ENCODE measurements at places on chromosomes 2 and 18.
A peak's percentile ranks its signal among the peaks of the same experiment; 100 is the strongest.

DNA sequence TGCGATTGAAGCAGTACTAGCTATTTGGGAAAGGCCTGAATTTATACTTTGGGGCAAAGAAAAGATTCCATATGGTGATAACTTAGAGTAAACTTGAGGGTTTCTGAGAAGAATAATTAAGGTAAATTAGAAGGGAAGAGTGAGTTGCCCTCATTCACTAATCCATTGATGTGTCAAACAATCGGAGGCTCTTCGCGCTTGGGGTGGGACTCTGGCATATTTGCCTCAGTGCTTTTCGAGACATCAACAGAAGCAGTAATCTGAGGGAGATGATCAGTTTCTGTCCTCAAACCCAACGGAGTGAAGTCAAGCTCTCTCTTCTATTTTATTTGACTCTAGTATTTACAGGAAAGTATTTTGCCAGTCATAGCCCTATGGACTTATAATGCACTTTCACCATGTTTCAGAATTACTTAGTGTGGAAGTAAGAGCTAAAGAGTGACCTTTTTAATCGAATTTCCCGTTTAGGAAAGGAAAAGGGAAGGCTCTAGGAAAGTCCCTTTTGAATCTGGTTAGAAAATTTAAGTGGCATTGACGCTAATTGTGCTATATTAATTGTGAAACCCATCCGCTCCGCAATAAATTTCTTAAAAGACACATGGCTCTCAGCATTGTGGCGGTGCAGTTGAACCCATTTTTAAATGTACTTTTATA lies 1.3 kb downstream of the RAB10 start:
- no peak for DNase-seq

DNA sequence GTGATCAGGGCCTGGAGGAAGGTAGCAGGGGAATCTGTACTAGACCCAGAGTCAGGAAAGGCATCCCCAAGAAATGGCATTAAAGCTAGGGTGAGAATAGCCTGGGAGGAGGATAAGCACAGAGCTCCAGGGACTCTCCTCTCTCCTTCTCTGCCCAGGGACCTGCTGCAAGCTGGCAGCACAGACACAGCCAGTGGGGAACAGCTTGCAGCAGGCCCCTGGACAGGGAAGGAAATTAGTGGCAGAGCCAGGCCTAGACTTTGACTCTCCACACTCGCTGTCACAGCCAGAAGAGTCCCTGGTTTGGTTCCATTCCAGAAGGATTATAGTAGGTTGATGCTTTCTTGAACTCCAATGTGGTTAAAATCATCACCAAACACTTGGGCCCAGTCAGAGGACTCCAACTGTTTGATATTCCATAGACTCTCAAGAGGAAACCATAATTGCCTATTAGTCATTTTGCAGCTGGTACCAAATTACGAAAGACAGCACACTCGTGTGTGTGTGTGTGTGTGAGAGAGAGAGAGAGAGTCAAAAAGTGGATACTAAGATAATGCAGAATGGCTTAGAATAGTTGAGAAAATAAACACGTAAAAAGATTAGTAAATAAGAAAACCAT lies 95.5 kb upstream of the ATP8B1 start:
- no peak for DNase-seq

- no peak for DNase-seq
Measured at GRCh38 chr2:71486881-71487640, 33.7 kb downstream of the DYSF start.

DNA sequence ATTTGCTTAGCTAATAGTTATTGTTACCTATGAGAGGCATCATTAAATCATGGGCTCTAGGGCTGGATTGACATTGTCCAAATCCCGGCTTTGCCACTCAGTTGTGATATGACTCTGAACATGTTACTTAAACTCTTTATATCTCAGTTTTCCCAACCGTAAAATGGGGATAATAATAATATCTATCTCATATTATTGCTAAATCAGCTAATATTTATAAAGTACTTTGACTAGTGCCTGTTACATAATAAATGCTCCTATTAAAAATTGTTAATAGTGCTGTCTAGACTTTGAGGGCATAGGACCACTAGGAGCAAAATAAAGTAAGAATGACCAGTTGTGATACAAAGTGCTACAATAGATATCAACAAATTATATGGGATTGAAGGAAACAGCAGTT lies 376.3 kb upstream of the FIGN start:
- DNase-seq = no peak

DNA sequence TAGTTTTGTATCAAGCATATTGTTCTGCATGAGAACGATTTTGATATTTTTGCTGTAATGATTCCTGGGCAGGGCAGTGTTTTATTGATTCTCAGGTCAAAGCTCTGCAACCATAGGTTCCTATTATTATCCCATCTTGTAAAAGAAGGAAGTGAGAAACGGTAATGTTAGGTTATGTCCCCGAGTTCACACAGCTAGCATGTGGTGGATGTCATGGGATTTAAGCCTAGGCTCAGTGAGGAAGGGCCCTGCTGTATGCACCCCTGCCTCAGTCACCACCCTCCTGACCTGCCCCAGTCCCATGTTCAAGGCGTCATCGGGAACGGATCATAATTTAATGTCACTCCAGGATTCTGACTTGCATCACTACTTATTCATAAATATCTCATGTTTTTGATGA lies 10.7 kb downstream of the ACP1 start:
- DNase-seq = no peak

DNA sequence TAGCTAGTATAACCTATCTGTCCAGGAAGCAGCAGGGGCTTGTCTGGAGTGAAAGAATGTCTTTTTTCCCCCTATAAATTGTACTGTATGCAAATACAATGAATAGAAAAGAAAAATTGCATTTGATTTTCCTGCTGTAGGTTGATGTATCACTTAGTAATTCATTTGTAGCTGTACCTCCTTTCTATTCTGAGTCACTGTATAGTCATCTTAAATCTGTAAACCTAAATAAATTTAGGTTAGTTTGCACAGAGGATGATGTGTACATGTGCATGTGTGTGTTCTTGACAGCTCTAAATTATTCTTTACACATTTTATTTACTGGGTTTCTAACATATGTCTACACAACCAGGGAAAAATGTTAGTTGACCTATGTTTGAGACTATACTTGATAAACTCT lies 478.7 kb upstream of the CNTNAP5 start:
- no peak for DNase-seq

DNA sequence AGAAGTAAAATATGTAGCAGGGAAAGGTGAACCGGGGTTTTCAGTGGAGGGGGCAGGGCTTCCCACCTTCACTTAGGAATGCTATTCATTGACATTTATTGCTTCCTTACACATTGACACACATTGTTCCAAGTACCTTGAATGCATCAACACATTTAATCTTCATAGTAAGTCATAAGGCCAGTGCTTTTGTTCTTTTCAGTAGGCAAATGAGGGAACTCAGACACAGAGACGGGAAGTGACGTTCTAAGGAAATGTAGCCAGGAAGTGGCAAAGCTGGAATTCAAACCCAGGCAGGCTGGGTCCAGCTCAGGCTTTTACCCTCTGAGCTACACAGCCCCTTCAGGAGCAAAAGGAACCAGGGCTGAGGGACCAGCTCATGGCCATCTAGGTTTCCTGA lies 20.7 kb downstream of the BMP10 start:
- DNase-seq = no peak

- DNase-seq = no peak
Measured at GRCh38 chr18:2914185-2914880, 67.5 kb downstream of the EMILIN2 start.

GRCh38 chr2:78553866-78554647 lies 471.4 kb upstream of the REG3G start:
- no peak for DNase-seq

DNA sequence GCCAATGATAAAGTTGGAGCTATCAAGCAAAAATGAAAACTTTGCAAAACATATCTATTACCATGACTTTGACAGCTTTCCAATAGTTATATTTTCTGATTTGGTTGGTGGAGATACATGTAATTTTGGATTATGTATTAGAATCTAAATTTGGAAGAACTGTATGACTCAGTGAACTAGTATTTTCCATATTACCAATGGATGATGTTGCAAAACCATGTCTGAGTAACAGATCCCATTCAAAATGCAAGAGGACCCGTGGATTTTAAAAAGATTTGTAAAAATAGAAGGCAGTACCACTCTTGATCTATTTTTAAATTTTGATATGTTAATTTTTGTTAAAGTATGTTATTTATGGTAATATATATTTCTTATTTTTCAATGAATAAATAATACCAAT lies 83.0 kb downstream of the TAF4B start:
- DNase-seq = no peak

- DNase-seq = no peak
Measured at GRCh38 chr2:235334179-235334578, 159.7 kb upstream of the AGAP1 start.

- DNase-seq = no peak
Measured at GRCh38 chr2:19883971-19884720, 17.6 kb downstream of the TTC32 start.

- DNase-seq = no peak
Measured at GRCh38 chr2:109134741-109135358, 5.8 kb downstream of the SH3RF3 start.

DNA sequence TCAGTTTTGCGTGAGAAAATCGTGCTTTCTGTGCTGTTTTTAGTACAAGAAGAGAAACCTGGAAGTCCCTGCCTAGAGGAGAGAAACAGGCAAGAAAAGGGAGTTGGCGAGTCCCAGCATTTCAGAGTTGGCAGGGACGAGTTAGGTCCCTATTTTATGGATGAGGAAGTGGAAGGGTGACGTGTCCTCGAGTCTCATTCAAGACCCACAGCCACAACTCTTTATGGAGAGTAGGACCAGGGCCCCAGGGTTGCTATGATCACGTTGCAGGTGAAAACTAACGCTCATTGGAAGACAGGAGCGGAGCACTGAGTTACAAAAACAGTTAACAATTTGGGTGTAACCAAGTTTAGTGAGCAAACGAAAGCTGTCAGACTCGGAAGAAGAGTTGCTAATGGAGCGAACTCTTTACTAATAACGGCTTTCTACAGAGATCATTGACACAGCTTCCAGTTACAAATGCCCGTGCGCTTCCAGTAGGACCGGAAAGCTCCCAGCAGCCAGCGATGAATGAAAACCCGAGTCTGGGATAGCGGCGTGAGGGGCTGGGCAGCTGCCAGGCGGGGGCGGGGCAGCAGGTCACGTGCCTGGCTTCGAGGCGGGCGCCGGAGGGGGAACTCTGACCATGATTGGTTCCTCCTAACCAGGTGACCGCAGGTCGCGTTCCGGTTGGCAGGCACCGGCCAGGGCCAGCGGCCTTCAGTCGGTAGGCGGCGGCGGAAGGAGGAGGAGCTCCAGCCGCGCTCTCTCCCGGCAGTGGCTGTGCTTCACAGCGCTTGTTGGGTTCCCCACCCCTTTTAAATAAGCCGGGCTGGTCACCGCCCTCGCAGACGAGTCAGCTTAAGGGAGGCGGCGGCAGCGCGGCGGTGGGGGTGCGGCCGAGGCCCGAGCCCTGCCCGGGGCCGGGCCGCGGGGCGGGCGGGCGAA lies at the start of gene CCNYL1:
CCNYL1 (plus strand) TSS at position 827 of the 927 bp plus-strand sequence. CDS start 257 bp downstream, outside the sequence.
- DNase-seq = peak; percentile 95

GRCh38 chr2:195656161-195656858 lies 716 bp upstream of the SLC39A10 start:
- no peak for DNase-seq

DNA sequence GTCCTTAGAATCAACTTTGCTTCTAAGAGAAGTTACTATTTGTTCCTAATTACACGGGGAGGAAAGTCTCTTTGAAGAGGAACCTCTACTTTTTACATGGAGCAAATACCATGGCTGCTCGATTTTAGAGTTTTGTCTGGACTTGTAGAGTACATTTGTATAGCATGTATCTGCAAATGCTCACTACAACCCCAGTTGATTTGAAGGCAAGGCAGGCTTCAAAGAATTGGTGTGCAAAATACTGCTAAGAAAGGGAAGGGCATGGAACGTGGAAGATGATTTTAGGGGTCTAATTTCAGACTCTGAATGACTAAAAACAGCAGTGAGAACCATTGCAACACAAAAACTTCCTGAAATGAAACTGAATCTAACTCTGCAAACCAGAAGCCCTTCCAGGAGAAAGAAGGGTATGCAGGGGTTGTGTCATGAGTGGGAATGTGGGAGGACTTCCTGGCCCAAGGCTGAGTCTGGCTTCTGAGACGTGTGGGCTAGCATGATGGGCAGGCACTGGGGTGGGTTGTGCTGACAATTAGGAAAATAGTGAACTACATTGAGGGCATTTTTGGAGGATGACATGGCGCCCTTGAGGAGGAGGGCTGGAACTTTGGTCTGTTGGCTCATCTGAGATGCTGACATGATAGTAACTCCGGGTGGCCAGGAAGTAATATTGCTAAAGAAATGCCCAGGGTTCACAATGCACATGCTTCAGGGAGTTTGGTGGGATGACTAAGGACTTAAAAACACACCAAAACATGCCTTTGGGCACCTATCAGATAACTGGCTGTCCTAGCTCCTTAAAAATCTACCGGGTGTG lies 18.9 kb upstream of the IL1R2 start:
- DNase-seq = no peak

DNA sequence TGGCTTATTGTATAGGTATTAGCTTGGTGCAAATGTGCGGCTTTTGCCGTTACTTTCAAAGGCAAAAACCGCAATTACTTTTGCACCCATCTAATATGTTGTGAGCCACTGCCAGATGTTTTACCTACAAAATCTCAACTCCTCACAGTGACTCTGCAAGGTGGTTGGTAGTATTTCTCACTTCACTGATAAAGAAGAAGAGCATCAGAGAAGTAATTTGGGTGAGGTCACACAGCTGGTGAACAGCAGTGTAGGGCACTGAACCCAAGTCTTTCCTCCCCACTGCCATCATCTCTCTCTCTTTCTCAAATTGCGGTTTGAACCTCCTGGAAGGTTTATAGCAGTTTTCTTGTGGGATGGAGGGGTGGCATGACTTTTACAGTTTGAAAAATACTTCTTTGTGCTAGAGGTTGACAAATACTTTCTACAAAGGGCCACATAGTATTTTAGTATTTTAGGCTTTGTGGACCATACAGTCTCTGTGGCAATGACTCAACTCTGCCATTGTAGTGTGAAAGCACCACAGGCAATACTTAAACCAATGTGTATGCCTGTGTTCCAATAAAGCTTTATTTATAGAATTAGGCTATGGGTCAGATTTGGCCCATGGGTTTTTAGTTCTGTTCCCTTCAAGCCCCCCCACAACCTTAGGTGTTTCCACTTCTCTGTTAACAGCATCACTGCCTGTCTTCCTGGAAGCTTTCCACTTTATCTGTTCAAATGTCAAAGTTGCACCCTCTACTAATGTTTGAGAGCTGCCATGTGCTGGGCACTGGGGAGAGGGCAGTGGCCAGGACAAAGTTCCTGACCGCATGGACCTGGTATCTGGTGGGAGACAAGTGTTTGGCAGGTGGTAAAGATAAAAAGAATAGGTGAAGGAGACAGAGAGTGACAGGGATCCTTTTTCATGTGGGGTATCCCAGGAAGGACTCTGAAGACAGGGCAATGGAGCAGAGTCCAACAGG lies 30.1 kb downstream of the FHOD3 start:
- no peak for DNase-seq

GRCh38 chr18:32010124-32010721 lies 8.4 kb upstream of the RNF125 start:
- no peak for DNase-seq

GRCh38 chr18:55657572-55658331 lies 69.8 kb upstream of the TCF4 start:
- no peak for DNase-seq

DNA sequence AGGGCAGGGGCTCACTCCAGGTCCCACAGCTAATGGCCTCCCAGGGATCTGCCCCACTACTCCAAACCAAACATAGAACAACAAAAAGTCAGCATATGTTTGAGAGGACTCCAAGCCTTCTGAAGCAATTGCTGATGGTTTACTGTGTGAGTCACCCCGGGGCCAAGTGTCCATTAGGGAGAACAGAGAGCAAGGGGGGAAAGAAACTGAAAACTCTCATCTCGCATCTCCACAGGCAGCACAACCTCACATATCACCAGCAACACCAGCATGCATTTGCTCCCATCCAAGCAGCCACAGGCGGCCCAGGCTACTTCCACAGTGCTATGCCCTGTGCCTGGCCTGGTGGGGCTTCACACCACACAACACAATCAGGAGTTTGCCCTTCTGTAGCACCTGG lies 39.1 kb downstream of the CYRIA start:
- no peak for DNase-seq

Data from left renal cortex interstitium (tissue), 4 donors.